ENCODE measurements at places on chromosomes 7 and 10. TPM values are rescaled to one million over a fixed set of nuclear protein-coding genes. Genes with fewer than 3 reads are reported as not detected.

Gene BHLHA15
- not detected for total RNA-seq

Gene CDC14C
- total RNA-seq: not detected

Gene KCNIP2
- 1.2 TPM for total RNA-seq

Gene PRRT4
- 0.73 TPM for total RNA-seq

Gene ARF5
- total RNA-seq: 116 TPM

Gene RBP4
- total RNA-seq: 0.48 TPM

Gene MAT1A
- total RNA-seq: 0.13 TPM

Gene TMEM270
- total RNA-seq: 0.23 TPM

Gene EIF3A
- total RNA-seq: 80.7 TPM

Gene AFAP1L2
- total RNA-seq: 1.2 TPM

Gene FGL2
- total RNA-seq: not detected

Gene SPAM1
- total RNA-seq: not detected

Gene NME8
- not detected for total RNA-seq

Gene HIPK2
- total RNA-seq: 11.8 TPM

Gene RHEB
- 108 TPM for total RNA-seq
